ENCODE measurements at places on chromosomes 4 and X.

- no peak for DNase-seq
These were observed 18.1 kb upstream of the CXCL2 start for GRCh38 chr4:74117024-74117534.

- no peak for DNase-seq
These were observed 274.5 kb downstream of the RAB28 start for GRCh38 chr4:13209600-13209999.

DNA sequence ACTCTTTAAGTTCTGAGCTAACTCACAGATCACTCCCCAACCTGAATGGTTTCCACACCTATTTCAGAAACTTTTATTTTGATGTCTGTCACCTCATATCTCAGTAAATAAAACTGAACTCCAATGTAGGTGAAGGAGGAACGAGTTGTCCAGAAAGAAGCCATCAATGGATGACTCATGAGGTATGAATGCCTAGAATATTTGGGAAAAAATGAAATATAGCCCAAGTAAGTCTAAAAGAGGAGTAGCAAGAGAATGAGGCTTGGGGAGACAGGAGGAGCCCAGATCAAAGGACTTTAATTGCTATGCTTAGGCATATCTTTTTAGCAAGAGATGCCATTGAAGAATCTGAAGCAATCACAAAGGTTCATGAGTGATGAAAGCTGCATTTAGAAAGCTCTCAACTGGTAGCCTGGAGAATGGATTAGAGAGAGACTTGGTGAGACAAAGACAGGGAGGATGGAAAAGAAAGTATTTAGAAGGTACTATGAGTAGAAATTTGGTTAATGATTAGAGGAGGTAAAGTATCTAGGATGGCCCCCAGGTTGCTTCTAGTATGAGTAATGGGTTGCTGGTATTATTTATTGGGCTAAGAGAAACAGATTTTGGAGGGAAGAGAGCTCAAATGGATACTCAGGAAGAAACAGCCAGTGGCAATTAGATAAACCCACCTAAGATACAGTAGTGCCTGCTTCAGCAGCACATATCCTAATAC, 39.4 kb downstream of the NOCT start:
- no peak for DNase-seq

DNA sequence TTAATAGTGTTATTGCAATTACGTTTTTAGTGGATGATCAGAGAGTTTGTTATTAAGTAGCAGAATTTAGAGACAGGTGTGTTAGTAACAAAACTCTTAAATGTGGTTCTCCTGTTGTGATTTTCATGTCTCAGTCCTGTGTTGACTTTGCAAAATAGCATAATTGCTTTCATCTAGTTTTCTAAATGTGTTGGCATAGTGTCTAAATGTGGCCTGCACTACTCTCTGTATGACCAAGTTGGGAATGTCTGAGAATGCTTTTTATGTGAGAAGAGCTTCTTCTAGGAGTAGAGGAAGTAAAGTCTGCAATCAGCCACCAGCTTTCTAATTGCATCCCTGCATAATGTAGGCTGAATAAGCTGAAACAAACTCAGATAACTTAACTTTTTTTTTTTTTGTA, 158.6 kb upstream of the FAT1 start:
- DNase-seq: no peak

DNA sequence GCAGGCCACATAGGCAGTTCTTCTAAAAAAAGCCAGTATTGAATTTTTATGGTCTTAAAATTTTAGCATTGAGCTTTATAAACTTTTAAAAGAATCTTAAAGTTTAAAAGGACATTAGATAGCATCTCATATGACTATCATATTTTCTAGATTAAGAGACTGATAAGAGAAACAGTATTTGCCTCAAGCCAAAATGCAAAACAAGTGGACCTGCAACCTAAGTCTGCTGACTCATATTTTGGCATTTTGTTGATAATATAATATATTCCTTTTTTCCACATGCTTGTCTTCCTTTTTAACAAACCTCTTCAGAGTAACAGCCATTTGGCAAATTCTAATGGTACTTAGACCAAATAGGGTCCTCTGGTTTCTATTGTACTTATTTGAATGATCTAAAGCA, 328.5 kb upstream of the GALNTL6 start:
- no peak for DNase-seq

GRCh38 chr4:85928775-85929591, 430.9 kb downstream of the MAPK10 start:
- DNase-seq: no peak

DNA sequence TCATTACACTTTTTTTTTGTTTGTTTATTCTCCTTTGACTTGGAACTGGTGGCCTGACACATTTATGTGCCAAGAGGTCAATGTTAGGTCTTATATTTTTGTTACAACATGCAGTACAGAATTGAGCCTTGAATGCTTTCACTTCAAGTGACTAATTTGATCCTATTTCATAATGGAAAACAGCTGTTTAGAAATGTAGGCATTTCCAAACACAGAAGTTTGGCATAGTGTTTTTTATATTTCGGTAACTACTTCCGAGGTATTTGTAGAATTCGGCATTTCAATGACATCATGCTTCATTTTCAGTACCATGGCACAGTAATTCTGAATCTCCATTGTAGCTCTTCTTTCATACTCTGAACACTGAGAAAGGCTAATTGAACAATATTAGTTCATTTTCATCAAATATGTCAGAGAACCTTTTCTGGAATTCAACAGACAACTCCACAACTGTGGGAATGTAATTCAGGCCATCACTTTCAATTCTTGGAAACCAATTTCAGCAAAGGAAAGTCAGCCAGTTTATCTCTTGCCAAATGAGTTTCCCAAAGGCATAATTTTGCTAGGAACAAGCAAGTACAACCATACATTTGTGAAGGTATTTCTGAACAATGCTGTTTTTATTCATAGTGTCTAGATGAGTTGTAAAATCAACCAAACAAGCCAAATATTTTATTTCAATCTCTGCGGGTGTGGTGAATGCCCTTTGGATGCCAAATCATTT, 11.4 kb downstream of the FAM120C start:
- no peak for DNase-seq

GRCh38 chr4:184444953-184445309, 29.4 kb downstream of the IRF2 start:
- no peak for DNase-seq

GRCh38 chrX:154742613-154743012, 8.3 kb downstream of the GAB3 start:
- DNase-seq: no peak

DNA sequence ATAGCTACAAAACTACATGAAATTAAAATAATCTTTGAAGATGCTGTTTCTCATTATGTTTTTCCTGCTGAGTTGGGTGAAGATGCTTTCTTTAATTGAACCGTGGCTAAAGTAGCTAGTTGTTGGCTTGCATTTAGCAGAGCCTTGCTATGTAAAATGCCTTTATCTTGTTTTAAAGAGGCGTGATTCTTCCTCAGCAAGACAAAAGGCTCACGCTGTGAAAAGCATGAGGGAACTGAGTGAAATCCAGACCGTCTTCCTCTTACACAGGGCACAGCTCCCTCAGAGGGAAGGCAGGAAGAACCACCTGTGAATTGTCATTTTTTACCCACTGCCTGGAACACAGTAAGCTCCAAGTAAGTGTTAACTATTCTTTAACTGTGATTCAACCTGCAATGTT, 39.0 kb upstream of the ZNF518B start:
- DNase-seq: no peak

DNA sequence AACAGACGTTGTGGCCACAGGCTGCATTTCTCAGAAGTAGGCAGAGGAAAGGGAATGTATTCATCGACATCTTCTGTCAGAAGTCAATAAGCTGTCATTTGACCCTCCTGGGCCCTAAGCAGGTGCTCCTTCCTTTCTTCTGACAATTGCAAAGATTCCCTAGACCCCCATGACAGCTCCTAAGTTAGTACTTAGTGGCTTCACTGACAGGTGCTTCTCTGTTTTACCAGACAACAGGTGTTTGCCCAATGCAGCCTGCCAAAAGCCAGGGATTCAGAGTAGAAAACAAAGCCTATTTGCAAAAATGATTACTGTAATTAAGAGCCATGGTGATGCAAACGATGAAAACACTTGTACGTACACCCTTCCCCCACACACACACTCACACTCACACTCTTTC, 7.5 kb upstream of the FGF5 start:
- DNase-seq: no peak

DNA sequence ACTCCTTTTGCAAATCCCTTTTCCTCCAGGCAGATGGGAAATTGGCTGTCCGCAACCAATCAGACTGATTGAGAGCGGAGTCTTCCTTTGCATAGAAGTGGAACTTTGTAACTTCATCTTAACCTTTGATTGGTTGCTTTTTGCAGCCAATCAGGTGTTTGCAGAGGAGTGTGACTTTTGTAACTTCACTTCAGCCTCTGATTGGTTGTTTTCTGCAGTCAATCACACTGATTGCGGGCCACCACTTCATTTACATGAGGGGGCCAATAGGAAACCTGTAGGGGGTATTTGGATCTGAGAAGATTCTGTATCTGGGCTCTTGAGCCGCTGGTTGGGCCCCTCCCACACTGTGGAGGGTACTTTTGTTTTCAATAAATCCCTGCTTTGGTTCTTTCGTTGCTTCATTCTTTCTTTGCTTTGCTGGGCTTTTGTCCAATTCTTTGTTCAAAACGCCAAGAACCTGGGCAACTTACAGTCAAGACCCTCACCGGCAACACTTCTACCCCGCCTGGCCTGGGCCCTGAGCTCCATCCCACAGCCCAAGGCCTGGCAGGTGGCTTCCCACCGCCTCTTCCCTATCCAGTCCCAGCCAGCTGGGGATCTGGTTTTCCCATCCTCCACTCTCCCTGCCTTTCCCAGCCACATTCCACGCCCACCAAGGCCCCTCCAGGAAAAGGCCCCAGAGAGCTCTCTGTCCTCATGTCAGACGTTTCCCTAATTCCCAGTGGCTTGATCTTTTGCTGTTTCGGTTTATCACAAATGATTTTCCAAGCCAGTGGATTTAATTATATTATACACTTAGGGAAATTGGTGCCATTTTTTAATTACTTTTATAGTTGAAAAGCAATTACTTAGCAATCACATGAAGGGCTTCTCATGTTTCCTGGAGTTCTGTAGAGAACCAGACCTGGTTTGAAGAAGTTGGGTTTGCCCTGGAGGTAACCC, 110.2 kb upstream of the STX18 start:
- DNase-seq: no peak

DNA sequence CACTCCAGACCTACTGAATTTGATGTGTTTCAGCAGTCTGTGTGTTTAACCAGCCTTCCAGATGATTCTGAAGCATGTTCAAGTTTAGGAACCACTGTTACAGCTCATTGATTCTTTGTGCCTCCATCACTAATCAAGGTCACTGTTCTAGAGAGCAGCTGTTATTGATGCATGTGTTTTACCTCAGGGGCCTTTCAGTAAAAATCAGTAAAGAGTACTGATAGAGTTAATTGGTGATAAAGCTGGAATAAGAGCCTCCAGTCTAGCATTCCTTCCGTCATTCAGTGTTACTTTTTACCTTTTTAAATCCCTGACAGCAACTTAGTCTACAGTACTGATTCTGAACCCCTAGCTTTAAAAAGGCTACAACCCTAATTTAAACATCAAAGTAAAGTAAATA, 12.9 kb downstream of the CPEB2 start:
- DNase-seq: no peak

DNA sequence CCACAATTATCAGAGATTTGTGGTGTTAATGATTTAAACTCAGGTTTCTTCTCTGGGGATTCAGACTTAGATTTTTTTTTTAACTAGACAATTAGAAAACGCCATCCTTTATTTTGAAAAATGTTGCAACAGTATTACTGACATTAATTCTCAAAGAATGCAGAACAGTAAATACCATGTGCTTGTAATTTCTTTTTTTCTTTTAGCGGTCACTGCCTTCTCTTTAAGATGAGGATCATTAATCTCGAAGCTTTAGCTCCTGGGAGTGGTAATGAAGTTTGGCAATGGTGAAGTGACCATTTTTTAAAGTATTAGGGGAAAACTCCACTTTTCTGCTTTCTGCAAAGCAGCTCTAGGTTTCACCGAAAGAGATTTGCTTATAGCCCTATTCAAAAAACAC, 164.0 kb upstream of the MBNL3 start:
- no peak for DNase-seq

GRCh38 chrX:129641469-129641868, 13.3 kb downstream of the APLN start:
- no peak for DNase-seq

GRCh38 chrX:2596555-2597255, 94.4 kb upstream of the CD99 start:
- DNase-seq: no peak

DNA sequence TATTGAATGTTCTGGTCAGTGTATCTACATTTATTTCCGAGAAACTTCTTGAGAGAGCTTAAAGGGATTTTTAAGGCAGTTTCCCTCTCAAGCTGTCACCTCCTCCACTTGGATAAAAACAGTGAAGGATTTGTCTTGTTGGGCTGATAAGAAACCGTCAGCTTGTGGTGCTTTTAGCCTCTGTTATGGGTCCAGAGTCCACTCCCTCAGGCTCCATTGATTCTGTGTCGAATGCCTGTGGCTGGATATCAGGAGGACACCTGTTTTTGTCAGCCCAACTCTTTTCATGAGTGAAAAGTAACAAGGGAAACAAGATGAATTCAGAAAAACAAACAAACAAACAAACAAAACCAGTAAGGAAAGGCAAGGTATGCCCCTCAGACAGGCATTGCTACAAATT, 12.4 kb downstream of the CLCN4 start:
- DNase-seq: no peak

GRCh38 chrX:14963447-14964236, 90.4 kb downstream of the MOSPD2 start:
- no peak for DNase-seq

- DNase-seq: no peak
These were observed 53.0 kb upstream of the SORCS2 start for GRCh38 chr4:7139167-7139982.

DNA sequence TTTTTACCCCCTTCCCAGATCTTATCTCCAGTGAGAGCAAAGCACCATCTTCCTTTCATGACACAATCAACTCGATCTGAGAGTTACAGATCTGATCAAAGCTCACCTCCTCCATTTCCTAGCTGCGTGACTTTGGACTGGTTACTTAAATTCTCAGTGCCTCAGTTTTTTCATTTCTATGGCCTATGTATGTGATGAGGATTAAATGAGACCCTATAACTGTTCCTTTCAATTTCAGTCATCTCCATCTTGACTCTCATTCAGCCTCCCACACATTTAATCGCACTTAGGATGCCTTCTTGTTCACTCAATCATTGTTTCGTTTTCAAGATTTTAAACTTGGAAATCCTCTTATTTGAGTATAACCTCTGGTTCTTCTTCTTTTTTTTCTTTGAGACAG, 20.1 kb upstream of the CXCR3 start:
- no peak for DNase-seq

Data from T-helper 2 cell (primary cell).